ENCODE measurements at places on chromosomes 4 and X. TPM values are rescaled to one million over a fixed set of nuclear protein-coding genes. Genes with fewer than 3 reads are reported as not detected.

The HAND2 gene
- total RNA-seq, result 11.4 TPM

The MAGEA11 gene
- not detected for total RNA-seq

The SSX4B gene
- total RNA-seq, result not detected

DNA sequence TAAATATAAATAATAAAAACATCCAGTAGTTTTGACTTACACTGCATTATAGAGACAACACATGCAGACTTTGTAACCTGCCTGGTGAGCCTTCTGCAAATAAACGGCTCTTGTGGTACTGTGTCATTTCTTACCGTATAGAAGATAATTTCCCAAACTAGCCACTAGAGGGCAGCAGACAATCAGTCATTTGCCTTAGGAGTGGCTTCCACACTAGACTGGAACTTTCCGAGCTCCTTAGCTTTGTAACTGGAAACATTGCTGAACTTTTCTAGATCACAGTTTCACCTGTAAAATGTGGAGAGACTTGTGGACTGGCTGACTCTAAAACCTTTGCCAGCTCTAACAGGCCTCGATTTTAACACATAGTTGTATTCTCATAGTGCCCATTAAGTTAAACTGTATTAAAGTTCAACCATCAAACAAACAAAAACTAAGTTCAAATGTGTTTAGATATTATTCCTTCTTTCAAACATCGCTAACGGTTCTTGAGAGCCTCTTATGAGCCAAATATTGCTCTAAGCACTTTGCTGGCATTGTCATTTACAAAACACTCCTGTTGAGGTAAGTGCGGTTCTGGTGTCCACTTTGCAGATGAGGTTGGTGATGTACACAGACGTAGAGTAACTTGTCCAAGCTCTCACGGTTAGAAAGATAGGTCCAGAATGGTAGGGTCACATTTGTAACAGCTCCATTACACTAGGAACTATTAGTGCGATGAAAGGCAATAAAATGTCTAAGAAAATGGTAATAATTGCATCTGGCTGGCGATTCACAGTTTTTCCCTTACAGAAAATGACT lies 345.5 kb downstream of the ANK2 start:
- peak; percentile 78 for DNase-seq

- DNase-seq, result no peak
These were observed 40.1 kb downstream of the LDB2 start for GRCh38 chr4:16858275-16858752.

DNA sequence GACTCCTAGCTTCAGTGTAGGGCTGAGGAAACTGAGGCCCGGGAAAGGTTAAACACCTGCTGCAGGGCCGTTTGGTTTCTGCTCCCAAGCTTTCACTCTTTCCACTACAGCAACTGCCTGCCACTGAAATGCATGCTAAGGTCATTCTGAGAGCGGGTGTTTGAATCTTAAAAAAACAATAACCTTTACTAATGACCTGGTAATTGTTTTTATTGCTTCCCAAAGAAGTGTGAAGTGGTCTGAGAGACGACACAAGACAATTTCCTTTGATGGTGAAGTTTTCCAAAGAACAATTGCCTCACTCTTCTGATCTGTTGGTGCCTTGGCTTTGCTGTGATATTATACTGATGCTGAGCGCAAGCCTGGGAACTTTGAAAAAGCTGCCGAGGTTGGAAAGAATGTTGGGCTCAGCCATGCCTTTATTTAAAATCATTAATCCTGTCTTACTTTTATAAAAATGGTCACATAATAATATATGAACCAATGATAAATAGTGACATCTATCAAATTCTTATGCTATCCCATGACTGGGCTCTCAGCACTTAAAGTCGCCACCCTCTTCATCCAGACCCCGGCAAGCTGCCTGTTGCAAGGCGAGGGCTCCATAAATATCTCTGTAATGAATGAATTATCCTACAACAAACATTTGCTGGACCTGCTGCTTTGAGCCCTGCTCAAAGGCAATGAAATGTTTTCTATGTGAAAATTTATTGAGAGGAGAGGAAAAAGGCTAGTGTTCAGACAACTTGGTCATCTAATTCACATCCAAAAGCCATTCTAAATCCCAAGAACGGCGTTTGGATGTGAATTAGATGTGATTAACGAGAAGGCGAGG lies 67.8 kb upstream of the SOD3 start:
- DNase-seq, result no peak

DNA sequence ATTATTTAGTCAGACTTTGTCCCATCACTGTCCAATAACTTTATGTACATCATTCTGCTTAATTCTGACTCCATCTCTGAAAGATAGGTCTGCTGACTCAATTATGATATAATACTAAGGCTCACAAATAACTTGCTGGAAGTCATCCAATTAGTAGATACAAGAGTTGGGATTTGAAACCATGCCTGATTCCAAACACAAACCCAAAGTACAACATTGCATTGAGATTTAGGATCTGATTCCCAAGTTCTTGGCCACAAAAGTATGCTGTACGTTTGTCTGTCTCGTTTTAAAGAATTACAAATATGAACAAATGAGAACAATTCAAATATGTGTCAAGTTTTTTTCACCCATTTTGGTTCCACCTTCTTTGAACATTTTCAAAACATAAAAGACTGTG lies 108.8 kb downstream of the AMELX start:
- no peak for DNase-seq

GRCh38 chrX:4830880-4831557 lies 1117.6 kb upstream of the PRKX start:
- DNase-seq, result peak; percentile 14

Data from body of pancreas (tissue), 4 donors.